ENCODE measurements at places on chromosomes 7 and 10. TPM values are rescaled to one million over a fixed set of nuclear protein-coding genes. Genes with fewer than 3 reads are reported as not detected.
A peak's percentile ranks its signal among the peaks of the same experiment; 100 is the strongest.

- no peak for DNase-seq
- H3K4me3 ChIP-seq, result peak overlapping the region; percentile 44
- no peaks in the 10 kb centered on the region for H3K36me3 ChIP-seq
- H3K27me3 ChIP-seq, result no peaks in the 10 kb centered on the region
These were observed 55.2 kb upstream of the TNRC18 start for GRCh38 chr7:5478568-5479430.

- no peaks in the 10 kb centered on the region for H3K27me3 ChIP-seq
- H3K27ac ChIP-seq, result no peak overlapping the region
- peak; percentile 60 for DNase-seq
- H3K4me3 ChIP-seq, result no peak overlapping the region
These were observed 289.0 kb downstream of the GLRX3 start for GRCh38 chr10:130425169-130425568.

- no peaks in the 10 kb centered on the region for H3K36me3 ChIP-seq
- H3K27me3 ChIP-seq, result no peaks in the 10 kb centered on the region
- peak overlapping the region; percentile 19 for H3K27ac ChIP-seq
- DNase-seq, result no peak
These were observed 337.5 kb downstream of the CXCL12 start for GRCh38 chr10:44047361-44047760.

AGMO gene
- total RNA-seq, result 0.83 TPM

DNA sequence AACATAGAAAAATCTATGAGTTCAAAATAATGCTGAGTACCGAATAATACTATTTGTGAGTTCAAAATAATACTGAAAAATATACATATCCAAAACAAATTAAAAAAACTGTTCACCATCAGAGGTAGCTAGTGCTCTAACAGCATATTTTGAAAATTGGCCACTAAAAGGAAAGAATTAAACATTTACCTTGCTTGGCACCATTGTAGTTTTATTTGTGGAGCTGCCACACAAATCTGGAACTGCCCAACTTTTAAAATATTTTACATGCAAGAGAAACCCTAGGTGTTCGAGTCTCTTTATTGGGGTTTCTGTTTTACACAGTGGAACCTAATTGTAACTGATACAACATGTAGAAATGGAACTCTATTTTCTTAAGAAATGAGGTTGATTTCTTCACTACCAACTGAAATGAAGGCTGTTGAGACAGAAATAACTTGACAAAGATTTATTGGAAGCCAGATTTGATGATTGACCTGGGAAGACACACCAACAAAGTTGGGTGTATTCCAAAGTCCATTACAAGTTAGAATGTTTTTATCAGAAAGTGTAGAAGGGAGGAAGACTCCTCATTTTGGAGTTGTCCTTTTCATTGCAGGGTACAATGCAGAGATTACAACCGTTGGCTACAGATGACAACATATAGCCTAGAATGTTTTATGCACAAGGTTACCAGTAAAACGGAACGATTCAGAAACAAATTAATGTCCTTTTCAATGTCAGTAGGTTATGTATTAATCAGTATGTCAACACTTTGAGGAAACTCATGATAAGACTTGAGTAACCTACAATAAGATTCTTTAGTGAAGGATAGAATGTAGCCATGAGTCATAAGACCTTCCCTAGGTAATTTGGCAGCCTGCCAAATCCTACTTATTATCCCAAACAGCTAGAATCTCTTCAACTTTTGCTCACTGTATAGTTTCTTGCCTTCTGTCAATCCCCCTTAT is 73.8 kb upstream of the PAPSS2 start:
- no peak overlapping the region for H3K27ac ChIP-seq
- no peaks in the 10 kb centered on the region for H3K4me1 ChIP-seq
- no peaks in the 10 kb centered on the region for H3K27me3 ChIP-seq
- H3K36me3 ChIP-seq, result no peaks in the 10 kb centered on the region

SPDYE5 gene
- total RNA-seq, result not detected

GRCh38 chr10:24518981-24519597 is 204.6 kb downstream of the ARHGAP21 start:
- peaks cover 15% of the 10 kb centered on the region for H3K4me1 ChIP-seq
- no peak overlapping the region for H3K4me3 ChIP-seq
- H3K27ac ChIP-seq, result no peak overlapping the region
- peaks cover 5% of the 10 kb centered on the region for H3K36me3 ChIP-seq
- H3K27me3 ChIP-seq, result no peaks in the 10 kb centered on the region

GRCh38 chr10:26755443-26755903 is 58.0 kb downstream of the PDSS1 start:
- no peak overlapping the region for H3K4me3 ChIP-seq
- H3K36me3 ChIP-seq, result peaks cover 33% of the 10 kb centered on the region
- no peak for DNase-seq
- no peak overlapping the region for H3K27ac ChIP-seq

AOAH gene
- 16.1 TPM for total RNA-seq

- peak overlapping the region; percentile 86 for H3K27ac ChIP-seq
These were observed 384 bp downstream of the DCLRE1C start for GRCh38 chr10:14953424-14954000.

UPP1 gene
- total RNA-seq, result 7.1 TPM

TMEM178B gene
- total RNA-seq, result 1.3 TPM

DNA sequence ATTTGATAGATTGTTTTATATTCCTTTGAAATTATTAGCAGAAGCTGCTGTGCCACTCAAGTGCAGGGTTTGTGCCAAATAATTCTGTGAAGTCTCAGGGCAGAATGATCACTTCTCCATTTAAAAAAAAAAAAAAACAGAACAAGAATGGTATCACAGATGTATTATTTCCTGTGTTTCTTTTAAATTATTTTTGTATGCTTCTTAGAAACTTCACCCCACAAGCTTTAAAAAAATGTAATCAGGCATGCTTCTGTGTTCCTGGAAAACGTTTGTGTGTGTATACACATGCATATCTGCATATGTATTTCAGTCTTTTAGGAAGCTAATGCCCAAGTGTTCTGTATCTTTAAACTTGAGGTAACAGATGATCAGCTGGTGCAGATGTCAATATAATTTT is 6.3 kb upstream of the CD36 start:
- peaks cover 6% of the 10 kb centered on the region for H3K4me1 ChIP-seq
- no peak overlapping the region for H3K27ac ChIP-seq
- DNase-seq, result no peak
- no peaks in the 10 kb centered on the region for H3K27me3 ChIP-seq
- no peak overlapping the region for H3K4me3 ChIP-seq

Measured in esophagus muscularis mucosa (tissue), 4 donors.